ENCODE measurements at places on chromosomes 7 and 10. TPM values are rescaled to one million over a fixed set of nuclear protein-coding genes. Genes with fewer than 3 reads are reported as not detected.
A peak's percentile ranks its signal among the peaks of the same experiment; 100 is the strongest.

DNA sequence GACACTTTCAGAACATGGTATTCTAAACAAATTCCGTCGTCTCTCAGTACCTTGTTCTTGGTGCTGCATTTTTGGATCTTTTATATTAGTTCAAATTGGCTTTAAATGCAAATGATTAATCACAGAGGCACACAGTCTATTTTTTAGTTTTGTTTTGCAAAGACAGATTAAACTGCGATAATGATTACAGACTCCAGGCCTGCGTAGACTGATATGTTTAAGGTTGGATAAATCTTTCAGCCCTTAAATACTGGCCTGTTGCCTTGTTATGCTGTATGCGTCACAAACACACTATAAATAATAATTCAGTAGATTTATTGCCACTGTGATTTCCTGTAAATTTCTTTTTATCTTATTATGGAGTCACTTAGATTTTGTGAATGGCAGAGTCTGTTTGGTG, 19.3 kb downstream of the CACNB2 start:
- no peak for DNase-seq

- peak; percentile 77 for DNase-seq
Measured at GRCh38 chr7:71604818-71605414, 473.0 kb downstream of the GALNT17 start.

The PTPRN2 gene
- total RNA-seq = 0.11 TPM

GRCh38 chr10:50384898-50385297, 133.6 kb upstream of the ASAH2 start:
- no peak for DNase-seq

- peak; percentile 21 for DNase-seq
Measured at GRCh38 chr10:20004087-20004523, 187.9 kb downstream of the PLXDC2 start.

GRCh38 chr10:71229726-71230655, 17.6 kb downstream of the UNC5B start:
- no peak for DNase-seq

DNA sequence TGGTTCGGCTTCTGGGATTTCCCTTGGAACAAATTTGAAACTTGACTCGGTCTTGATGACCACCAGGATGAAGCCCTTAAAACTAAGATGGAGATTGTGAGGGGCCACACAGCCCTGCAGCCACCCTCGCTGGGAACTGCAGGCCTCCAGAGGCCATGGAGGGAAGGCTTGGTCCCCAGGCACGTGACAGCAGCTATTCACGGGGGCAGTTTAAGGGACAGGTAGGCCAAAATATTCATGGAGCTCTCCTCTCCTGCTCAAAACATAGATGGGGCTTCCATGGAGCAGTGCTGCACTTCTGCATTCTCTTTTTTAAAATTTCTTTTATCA, 137.0 kb downstream of the ADCY1 start:
- no peak for DNase-seq

- DNase-seq = no peak
Measured at GRCh38 chr10:4296161-4296560, 511.2 kb upstream of the KLF6 start.

- no peak for DNase-seq
Measured at GRCh38 chr10:88059190-88059589, 195.8 kb downstream of the PTEN start.

DNA sequence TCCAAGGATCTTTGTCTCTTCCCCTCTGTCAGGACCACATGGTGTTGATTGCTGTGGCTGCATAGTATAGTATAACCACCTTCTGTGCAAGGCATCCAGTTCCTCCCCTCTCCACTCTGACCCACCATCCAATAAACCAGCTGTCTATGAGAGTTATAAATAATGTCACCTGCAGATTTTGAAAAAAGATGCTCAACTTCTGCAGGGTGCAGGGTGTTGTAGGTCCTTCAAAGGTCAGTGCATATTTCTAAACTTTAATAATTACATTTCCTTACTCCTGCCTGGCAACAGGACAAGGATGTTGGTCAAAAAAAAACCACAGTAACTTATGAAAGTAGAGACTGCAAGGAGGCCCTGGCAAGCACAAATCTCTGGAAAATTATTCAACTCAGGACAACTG, 166.2 kb downstream of the PKD1L1 start:
- DNase-seq = peak; percentile 66

The SLC26A3 gene
- total RNA-seq = not detected

GRCh38 chr7:76262683-76263402, 39.6 kb upstream of the HSPB1 start:
- peak; percentile 67 for DNase-seq

GRCh38 chr7:85119934-85120333, 66.9 kb downstream of the SEMA3D start:
- no peak for DNase-seq

DNA sequence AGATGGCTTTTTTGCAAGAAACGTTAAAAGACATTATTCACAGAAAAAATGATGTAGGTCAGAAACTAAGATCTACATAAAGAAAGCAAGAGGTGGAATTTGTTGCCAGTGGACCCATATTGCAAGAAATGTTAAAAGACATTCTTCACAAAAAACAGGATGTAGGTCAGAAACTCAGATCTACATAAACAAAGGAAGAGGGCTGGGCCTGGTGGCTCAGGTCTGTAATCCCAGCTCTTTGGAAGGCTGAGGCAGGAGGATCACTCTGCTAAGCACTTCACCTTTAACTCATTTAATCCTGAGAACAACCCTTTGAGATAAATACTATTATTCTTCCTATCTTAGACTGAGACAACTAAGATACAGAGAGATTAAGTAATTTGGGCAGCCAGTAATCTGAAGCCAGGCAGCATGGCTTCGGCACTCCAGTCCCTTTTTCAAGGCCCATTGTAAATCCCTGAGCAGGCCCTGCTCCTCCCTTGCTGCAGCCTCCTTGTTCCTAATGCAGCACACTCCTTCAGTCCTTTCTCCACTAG, 11.6 kb downstream of the ZFAND4 start:
- no peak for DNase-seq

GRCh38 chr7:122584676-122585251, 114.2 kb downstream of the RNF133 start:
- DNase-seq = no peak

The SHLD2 gene
- 32.4 TPM for total RNA-seq

GRCh38 chr7:139798221-139798620, 20.4 kb upstream of the HIPK2 start:
- no peak for DNase-seq
